ENCODE measurements at places on chromosomes 5 and 9. TPM values are rescaled to one million over a fixed set of nuclear protein-coding genes. Genes with fewer than 3 reads are reported as not detected.

The PKN3 gene
- 2.1 TPM for total RNA-seq

The ADAMTS16 gene
- total RNA-seq = 0.13 TPM

The ABITRAM gene
- 12.9 TPM for total RNA-seq

The GDA gene
- not detected for total RNA-seq

The PAEP gene
- not detected for total RNA-seq

The PIP5K1B gene
- total RNA-seq = not detected

The TEX48 gene
- not detected for total RNA-seq

The MSH3 gene
- total RNA-seq = 11.7 TPM

The PROB1 gene
- total RNA-seq = 2.3 TPM

The LEAP2 gene
- not detected for total RNA-seq

The SAPCD2 gene
- 5.4 TPM for total RNA-seq

The AKNA gene
- total RNA-seq = 8.1 TPM

The CCDC192 gene
- not detected for total RNA-seq

The PCDHB4 gene
- total RNA-seq = 0.22 TPM

The SPATA6L gene
- total RNA-seq = 0.65 TPM

The GFI1B gene
- not detected for total RNA-seq

The WDR38 gene
- total RNA-seq = not detected

The OR1J2 gene
- not detected for total RNA-seq

The ADAMTS13 gene
- total RNA-seq = 2.1 TPM

The SRA1 gene
- 46.2 TPM for total RNA-seq

The DND1 gene
- 0.22 TPM for total RNA-seq

The SV2C gene
- not detected for total RNA-seq

The C9 gene
- not detected for total RNA-seq

The JAK2 gene
- 6.7 TPM for total RNA-seq

The GGTA1 gene
- total RNA-seq = not detected

The PCDHB3 gene
- total RNA-seq = 1.1 TPM

The CATSPER3 gene
- 0.11 TPM for total RNA-seq

The IL4 gene
- not detected for total RNA-seq

The UBAP2 gene
- total RNA-seq = 13.0 TPM

The NELFB gene
- total RNA-seq = 69.6 TPM

The DEPDC1B gene
- total RNA-seq = 8.5 TPM

The RANBP3L gene
- total RNA-seq = not detected

The MAMDC4 gene
- total RNA-seq = 1.1 TPM

The IL9 gene
- total RNA-seq = not detected

The BTNL8 gene
- total RNA-seq = not detected

The CBY3 gene
- not detected for total RNA-seq

The TNPO1 gene
- total RNA-seq = 167 TPM

The EIF4E1B gene
- not detected for total RNA-seq

The RNF180 gene
- total RNA-seq = not detected

The ADCY2 gene
- not detected for total RNA-seq

Data from GM23248 (cell line).